Activated naive CD8-positive, alpha-beta T cell treated with anti-CD3 and anti-CD28 coated beads for 36 hours (primary cell): ENCODE measurements at places on chromosomes 11 and 22.

- no peak for DNase-seq
Observed at GRCh38 chr11:47564933-47565339, 463 bp upstream of the PTPMT1 start.

DNA sequence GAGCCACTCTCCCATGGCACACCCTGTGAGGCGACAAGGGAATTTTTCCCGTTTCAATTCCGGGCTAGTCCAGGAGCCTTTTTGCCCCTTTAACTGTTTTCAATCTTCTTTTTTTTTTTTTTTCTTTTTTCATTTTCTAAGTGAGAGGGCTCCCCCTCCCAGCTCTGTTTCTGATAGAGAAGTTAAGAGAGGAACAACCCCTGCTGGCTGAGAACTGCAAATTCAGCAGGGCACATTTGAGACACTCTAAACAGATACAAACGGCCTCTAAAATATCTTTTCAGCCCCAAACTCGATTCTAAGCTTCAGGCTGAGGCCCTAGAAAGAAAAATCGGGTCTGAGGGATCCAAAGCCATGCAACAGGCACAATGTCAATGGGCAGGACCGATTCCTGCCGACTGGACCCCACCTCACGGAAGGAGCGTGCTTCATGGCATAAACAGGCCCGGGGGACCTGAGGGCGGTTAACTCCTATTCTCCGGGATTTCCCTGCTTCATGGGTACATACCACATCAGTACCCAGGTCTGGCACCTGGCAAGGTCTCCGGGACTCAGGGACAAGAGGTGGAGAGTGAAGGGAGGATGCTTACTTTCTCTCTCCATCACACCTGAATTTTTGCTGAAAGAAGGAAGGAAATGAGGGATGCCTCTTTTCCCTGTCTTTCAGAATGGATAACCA, 627.5 kb downstream of the BUD13 start:
- no peak for DNase-seq

- DNase-seq: no peak
Observed at GRCh38 chr11:74169738-74170458, 904 bp downstream of the C2CD3 start.

GRCh38 chr22:38246046-38246658, 26.7 kb downstream of the TMEM184B start:
- no peak for DNase-seq

DNA sequence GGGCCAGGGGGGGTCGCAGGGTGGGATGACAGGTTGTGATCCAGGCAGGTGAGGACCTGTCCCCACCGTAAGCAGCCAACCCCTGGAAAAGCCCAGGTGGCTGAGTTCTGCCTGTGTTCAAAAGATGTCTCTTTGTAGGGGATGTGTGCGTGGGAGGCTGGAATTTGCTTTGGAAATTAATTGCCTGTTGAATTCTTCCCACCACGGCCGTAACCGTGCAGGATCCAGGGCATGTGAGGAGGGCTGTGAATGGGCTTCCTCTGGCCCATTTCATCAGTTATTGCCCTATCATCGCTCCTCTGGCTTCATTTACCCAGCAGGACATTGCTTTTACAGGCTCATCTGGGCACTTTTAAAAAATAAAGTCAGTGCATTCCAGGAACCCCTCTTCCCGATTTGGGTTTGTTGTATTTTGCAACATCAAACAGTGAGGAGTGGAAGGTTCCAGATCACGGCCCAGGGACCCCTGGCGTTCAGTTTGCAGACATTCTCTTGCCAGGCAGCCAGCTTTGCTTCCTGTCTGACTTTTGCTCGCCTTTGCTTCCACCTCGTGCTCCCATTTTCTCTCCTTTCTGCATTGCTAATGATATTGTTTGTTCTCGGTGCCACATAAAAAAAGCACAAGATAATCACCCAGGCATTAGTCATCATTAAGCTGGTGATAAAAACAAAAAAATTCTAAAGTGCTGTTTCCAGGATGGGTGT, 1306.6 kb downstream of the BRD1 start:
- DNase-seq: no peak

GRCh38 chr22:46379066-46379930, 43.8 kb downstream of the TRMU start:
- DNase-seq: no peak

DNA sequence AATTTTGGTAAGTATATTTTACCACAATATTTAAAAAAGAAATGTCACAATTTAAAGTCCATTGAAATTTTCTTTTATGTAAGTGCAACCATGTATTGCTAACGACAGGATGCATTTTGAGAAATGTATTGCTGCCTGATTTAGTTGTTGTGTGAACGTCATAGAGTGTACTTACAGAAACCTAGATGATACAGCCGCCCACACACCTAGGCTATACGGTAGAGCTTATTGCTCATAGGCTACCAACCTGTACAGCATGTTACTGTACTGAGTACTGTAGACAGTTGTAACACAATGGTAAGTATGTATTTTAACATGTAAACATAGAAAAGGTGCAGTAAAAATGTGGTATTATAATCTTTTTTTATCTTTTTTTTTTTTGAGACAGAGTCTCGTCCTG, 48.1 kb downstream of the CBL start:
- peak; percentile 26 for DNase-seq

- DNase-seq: no peak
Observed at GRCh38 chr22:32699686-32700085, 101.8 kb upstream of the TIMP3 start.

DNA sequence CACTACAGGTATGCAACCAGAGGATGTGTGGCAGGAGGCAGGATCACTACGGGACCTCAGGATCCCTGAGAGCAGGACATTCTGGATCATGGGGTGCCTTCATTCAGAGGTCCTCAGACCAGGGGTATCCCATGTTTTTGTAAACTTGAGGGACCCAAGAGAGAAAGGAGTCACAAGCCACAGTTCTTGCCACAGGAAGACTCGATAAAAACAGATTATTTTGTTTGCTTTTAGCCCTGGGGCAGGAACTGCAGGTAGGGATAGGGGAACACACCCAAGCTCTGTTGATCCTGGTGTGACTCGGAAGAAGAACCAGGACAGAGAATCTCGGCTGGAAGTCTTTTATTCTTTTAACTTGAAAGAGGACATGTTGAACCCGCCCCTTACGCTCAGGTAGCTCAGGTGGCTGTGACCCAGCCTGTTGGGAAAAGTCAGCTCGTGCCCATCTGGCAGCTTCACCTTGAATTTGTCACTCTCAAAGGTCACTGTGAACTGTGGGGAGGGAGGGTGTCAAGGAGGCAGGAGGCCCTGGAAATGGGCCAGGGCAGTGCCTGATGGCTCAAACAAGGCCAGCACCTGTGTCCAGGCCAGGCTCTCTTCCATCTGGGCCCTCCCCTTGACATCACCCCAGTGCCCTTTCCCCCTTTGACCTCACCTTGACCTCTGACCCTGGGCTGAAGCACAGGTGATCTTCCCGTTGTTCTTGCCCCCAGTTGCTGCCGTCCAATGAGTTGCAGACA, 9.8 kb downstream of the LGALS2 start:
- DNase-seq: no peak

- DNase-seq: no peak
Observed at GRCh38 chr11:71525938-71526495, 1.1 kb upstream of the KRTAP5-7 start.

DNA sequence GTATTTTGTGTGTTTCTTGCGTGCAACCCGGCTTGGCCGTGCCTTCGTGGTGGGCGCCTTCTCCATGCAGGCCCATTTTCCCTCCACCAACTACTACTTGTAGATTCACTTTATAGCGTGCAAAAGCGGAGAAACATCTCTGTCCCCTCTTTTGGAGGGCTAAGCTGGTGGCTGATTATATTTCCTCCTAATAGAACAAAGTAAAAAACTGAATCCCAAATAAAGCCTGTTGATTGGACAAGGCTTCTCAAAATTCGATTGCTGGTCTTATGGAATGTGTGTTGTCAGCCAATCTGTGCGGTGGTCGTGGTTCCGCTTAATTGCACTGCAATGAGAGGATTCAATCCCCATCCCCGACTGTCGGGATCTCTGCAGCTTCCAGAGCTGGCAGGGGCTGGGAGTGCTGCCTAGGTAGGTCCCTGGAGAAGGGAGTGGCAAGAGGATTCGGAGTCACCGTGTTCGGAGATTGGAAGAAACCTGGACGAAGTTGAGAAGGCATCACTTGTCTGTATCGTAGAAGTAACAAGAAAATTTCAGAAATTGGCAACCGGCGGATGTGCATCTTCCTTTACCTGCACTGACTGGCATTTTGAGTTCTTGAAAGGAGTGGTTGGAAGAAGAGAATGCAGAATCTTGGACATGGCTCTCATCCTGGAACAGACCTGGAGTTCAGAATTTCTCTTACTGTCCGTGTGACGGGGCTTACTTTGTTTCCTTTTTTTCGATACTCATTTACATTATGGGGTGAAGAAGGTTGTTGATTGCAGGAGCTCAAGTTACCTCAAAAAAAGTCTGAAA, 1.1 kb downstream of the HMGXB4 start:
- no peak for DNase-seq

- no peak for DNase-seq
Observed at GRCh38 chr11:91100427-91100826, 877.6 kb upstream of the CHORDC1 start.

- DNase-seq: no peak
Observed at GRCh38 chr11:122085712-122086111, 30.3 kb downstream of the BLID start.
